ENCODE measurements at places on chromosomes 16 and 17.

- DNase-seq = no peak
- H3K4me3 ChIP-seq = no peak overlapping the region
- H3K27ac ChIP-seq = no peak overlapping the region
Observed at GRCh38 chr17:81097943-81098308, 63.0 kb downstream of the BAIAP2 start.

- no peak overlapping the region for H3K4me3 ChIP-seq
- no peaks in the 10 kb centered on the region for H3K36me3 ChIP-seq
- H3K4me1 ChIP-seq = no peaks in the 10 kb centered on the region
Observed at GRCh38 chr16:47726031-47726675, 265.0 kb downstream of the PHKB start.

GRCh38 chr17:74682028-74682427 is 30.7 kb downstream of the CD300LF start:
- H3K27me3 ChIP-seq = peaks cover 11% of the 10 kb centered on the region
- peaks cover 33% of the 10 kb centered on the region for H3K4me1 ChIP-seq
- no peak for DNase-seq
- no peaks in the 10 kb centered on the region for H3K36me3 ChIP-seq
- H3K4me3 ChIP-seq = no peak overlapping the region

DNA sequence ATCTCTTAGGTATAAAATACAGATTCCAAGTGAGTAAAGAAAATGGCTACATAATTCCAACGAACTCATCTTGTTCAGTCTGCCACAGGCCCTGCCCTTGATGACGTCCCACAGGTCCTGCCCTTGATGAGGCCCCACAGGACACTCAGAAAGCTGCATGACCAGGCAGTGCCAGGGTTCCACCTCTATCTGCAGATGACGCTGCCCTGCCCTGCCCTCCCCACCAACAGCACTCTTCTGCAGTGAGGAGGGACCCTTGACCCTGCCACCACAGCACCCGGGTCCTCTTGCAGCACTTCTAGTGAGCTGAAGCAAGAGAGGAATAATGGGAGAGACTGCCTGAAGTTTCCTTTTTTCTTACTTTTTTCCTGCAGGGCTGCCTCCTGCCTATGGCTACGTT is 118.4 kb downstream of the VPS53 start:
- DNase-seq = no peak
- no peaks in the 10 kb centered on the region for H3K4me1 ChIP-seq
- H3K27ac ChIP-seq = no peak overlapping the region
- peaks cover 27% of the 10 kb centered on the region for H3K36me3 ChIP-seq
- no peak overlapping the region for H3K4me3 ChIP-seq
- no peaks in the 10 kb centered on the region for H3K27me3 ChIP-seq

DNA sequence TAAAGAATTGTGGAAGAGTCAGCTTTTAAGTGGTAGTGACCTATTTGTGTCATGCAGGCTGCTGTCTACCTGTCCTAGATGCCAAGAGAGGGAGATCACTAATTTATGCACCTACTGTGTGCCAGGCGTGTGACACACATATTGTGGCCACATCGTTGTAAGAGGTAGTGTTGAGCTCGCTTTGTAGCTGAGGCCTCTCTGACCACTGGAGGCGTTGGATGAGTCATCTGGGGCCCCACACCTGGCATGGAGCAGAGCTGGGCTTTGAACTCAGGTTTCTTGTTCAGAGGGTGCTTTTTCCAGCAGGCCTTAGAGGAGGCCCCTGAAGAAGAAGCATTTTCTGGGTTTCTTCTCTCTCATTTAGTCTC is 52.3 kb upstream of the LGALS9 start:
- no peak for DNase-seq
- H3K27me3 ChIP-seq = no peaks in the 10 kb centered on the region
- H3K4me1 ChIP-seq = peaks cover 18% of the 10 kb centered on the region
- no peak overlapping the region for H3K4me3 ChIP-seq
- H3K27ac ChIP-seq = peak overlapping the region; percentile 41

All from naive thymus-derived CD8-positive, alpha-beta T cell (primary cell).